Effector memory CD8-positive, alpha-beta T cell (primary cell): ENCODE measurements at places on chromosomes 5 and 9.
A peak's percentile ranks its signal among the peaks of the same experiment; 100 is the strongest.

DNA sequence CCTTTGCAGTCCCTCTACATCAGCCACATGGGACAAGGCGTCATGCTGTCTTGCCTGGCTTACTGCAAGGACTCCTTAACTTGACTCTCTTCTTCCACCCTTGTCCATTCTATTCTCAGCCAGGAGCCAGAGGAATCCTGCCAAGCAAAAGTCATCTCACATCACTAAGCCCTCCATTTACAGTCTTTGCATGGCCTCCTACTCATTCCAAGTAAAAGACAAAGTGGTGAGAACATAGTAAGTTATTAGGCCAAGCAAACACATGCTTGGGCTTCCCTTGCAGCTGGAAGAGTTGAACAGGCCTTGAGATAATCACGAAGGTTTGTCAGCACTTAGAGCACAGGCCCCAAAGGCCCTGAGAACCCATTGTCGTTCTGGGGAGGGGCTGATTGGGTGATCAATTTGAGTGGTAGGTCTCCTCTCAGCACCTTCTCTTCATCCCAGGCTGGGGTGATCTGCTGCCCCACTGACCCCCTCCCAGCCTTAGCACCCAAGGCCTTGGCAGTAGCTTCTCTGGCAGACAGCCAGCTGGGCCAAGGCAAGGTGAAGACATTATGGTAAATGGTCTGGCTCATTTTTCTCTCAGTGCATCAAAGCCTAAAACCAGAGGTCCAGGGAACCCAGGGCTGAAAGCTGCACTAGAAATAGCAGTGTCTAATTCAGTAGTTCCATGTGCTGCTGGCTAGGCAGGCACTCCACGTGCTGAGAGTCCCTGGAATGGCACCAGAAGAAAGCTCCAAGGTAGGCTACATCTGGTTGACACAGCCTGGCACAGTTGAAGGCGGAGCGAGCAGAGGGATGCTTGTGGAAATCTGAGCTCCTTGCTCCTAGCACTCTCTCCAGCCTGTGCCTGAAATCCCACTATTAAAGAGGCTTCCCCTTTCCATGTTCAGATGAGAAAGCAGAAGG is 121.4 kb downstream of the ASTN2 start:
- no peak for DNase-seq

DNA sequence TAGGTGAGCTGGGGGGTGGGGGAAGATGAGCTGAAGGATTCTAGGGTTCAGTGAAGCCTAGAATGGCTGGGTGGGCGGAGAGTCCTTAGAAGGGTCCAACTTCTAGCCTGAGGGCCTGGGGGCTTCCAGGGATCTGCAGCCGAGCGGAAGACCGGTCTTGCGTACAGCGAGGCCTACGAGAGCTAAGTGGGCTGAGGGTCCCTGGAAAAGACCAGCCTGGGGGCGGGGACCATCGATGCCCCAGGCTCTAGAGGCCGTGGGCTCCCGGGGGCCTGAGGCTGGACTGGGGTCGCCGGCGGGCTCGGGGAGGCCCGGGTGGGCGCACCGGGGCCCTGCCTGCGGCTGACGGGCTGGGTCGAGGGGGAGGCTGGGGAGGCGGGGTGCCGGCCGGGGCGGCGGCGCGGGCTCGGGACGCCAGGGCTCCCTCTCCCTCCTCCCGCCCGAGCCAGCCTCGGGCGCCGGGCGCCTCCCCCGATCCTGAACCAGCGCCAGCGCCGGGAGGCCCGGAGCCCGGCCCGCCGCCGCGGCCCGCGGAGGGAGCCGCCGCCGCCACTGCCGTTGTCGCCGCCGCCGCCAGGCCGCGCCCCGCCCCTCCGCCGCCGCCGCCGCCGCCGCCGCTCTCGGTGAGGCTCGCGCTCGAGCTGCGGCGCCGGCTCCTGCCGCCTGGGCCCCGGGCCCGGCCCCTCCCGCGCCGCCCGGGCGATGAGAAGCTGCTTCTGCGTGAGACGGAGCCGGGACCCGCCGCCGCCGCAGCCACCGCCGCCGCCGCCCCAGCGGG is at the start of gene MVB12B:
MVB12B (plus strand) TSS at position 602 of the 778 bp plus-strand sequence; CDS start at position 703, 101 bp downstream.
- peak; percentile 49 for DNase-seq

DNA sequence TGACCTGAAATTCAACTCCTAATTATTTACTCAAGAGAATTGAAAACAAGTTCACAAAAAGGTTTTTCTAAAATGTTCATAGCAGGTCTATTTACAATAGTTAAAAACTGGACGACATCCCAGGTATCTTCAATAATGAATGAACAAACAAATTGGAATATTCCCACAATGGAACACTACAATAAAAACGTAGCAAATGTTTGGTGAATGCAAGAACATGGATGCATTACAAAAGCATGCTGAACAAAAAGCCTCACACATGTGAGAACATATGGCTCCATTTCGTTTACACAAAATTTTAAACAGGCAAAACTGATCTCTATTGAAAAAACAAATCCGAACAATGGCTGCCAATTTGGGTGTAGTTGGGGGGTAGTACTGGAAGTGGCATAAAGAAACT is 669.9 kb downstream of the MTRR start:
- no peak for DNase-seq

DNA sequence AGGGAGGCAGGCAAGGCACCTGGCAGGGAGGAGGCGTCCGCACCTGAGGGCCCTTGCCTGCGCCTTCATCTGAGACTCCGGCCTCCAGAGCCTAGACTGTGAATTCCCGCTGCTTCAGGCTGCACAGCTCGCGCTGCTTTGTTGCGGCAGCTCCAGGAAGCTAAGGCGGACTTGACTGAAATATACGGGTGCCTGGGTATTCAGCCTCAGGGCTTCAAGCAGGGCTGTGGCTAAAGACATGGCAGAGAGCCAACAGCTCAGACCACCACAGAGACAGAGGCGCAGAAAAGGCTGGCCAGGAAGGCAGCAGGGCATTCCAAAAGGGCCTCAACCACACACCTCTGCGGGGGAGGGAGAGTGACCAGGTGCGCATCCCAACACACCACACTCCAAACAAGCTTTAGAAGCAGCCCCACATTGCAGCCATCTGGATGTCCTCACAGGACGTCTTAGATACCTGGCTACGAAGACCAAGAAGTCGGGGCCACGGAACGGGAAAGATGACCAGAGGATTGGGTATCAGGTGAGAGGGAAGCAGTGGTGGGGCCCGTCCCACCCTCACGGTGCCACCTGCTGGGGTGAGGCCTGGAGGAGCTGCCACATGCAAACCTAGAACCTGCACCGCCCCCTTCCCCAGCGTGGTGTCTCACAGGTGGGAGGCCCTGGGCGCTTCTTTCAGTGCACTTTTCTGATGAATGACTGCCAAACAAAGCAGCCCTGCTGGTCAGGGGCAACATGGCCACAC is 1.7 kb upstream of the DPH7 start:
- no peak for DNase-seq

- DNase-seq = no peak
These were observed 1393.1 kb downstream of the EFNA5 start for GRCh38 chr5:106277540-106278096.

DNA sequence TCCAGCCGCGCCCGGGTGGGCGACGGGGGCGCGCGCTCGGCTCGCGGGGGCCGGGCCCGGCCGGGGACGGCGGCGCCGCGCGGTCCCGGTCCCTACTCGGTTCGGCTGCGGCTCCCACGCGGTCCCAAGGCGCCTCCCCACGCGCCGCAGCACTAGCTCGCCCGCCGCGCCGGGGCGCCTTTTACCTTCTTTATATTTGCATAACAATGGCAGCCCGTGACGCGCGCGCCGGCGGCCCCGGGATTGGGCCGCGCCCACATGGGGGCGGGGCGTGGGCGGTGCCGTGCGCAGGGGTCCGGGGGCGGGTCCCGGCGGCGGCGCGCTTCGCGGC is at the start of gene NRARP:
NRARP (minus strand) TSS at position 154 of the 331 bp plus-strand sequence. CDS start 343 bp downstream, outside the sequence.
- peak; percentile 86 for DNase-seq

DNA sequence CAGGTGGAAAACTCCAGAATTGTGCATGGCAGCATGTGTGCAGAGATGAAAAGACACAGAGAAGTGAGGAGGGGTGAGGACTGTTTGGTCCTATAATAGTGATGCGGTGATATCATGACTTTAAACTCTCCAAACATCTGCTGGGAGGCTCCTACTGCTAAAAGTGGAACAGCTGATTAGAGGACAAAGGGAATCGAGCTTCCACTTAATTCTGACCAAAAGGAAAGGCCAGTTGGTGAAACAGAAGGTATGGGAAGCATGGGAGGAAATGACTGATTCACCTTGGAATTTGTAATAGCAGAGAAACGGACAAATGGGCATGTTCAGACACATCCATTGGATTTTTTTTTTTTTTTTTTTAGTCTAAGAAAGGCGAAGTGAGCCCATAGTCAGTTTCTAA is 67.5 kb upstream of the MAMDC2 start:
- DNase-seq = no peak

- DNase-seq = no peak
These were observed 54.0 kb upstream of the MAP3K1 start for GRCh38 chr5:56761151-56761885.

DNA sequence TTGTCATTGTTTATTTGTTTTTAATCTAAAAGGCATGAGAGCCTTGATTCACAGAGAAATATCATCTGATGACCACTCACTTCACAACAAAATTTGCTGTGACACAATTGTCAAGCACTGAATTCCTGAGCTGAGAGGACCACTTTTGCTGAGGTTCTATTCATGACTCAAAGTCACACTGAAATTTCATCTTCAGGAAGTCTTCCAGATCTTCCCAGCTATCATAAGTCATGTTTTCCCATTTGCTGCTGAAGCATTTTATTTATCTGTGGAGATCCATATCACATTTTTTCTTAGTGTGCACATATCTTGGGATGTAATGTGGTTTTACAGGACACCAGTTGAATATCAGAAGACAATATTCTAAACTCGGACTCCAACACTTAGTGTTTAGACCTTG is 255.1 kb upstream of the TRIM32 start:
- DNase-seq = no peak

GRCh38 chr5:175836737-175837136 is 34.6 kb upstream of the CPLX2 start:
- no peak for DNase-seq

DNA sequence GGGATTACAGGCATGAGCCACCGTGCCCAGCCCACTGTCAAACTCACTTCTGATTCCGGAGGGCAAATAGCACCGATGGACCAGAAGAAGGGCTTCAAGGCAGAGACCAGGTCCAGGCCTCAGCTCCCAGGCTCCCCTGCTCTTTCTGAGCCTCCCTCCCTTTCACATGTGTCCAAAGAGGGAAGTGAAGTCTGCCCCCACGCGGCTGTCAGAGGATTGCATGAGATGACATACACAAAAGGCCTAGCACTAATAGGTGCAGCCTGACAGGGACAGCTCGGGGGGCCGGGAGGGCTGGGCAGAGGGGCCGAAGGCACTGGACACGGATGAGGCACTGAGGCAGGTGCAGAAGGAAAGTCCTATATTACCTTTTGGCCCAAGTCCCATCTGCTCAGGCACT is 16.1 kb downstream of the FBP1 start:
- no peak for DNase-seq

- DNase-seq = no peak
These were observed 617.0 kb upstream of the RORB start for GRCh38 chr9:73880101-73880500.

DNA sequence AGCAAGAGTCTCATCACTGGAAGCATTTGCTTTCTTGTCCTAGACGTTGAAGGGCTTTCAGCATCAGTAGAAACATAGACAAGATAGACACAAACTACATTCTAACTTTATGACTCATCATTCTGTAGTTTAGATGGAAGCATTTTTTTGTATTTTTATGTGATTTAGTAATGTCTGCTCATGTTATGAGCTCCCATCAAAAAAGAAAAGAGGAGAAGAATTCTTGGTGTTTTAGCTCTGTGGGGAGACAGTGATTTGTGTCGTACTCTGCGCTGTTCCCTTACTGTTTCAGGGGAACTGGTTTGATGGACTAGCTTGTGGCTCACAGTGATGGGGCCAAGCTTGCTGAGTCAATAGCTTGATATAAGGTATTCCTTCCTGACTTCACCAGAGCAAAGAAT is 159.2 kb upstream of the WWC1 start:
- DNase-seq = no peak

GRCh38 chr5:81409896-81410295 is 16.0 kb upstream of the ACOT12 start:
- DNase-seq = no peak

- no peak for DNase-seq
These were observed 10.9 kb downstream of the LHX2 start for GRCh38 chr9:124022201-124023121.

- DNase-seq = no peak
These were observed 710 bp downstream of the HSD17B4 start for GRCh38 chr5:119453040-119453373.

DNA sequence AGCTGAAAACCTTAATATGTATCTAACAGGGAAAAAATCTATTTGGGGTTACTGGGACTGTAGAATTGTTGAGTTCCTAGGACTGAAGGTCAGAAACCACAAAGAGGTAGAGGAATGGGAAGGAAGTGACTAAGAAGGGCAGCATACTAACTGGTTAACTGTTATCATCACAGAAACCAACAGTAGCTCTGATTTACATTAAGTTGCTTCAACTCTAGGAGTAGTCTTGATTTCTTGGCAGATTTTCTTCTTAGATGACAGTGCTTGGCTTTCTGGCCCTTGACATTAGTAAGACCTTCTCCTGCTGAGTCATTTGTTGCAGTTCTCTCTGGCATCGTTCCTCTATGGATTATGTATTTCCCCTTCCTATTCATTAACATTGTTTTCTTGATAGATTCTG is 116.1 kb upstream of the RASA1 start:
- DNase-seq = no peak
